ENCODE measurements at places on chromosomes 1 and 21. TPM values are rescaled to one million over a fixed set of nuclear protein-coding genes. Genes with fewer than 3 reads are reported as not detected.

Gene RBM8A
- total RNA-seq = 141 TPM

Gene SH3BGR
- total RNA-seq = 11.8 TPM

Gene SFT2D2
- 49.4 TPM for total RNA-seq

Gene GJA4
- 8.9 TPM for total RNA-seq

Gene BRDT
- not detected for total RNA-seq

Gene MYOG
- total RNA-seq = not detected

Gene CHRM3
- 0.49 TPM for total RNA-seq

Gene KPRP
- total RNA-seq = not detected

DNA sequence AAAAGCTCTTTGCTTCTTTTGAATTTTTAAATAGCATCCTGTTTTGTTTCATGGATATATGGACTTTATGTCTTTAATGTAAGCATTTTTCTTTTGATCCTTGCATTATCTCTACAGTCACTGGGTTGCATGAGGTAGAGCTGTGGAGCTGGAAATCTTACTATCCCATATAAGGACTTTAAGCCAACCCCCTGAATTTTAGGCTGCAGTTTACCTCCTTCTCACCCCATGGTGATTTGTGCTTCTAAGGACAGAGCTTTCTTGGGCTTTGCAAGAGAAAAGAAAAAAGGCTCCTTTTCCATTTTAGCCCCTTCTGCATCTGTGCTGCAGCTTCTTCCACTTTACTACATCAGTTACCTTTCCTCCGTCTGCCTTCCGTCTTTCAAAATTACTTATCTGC lies 373.8 kb downstream of the HHAT start:
- DNase-seq = no peak

DNA sequence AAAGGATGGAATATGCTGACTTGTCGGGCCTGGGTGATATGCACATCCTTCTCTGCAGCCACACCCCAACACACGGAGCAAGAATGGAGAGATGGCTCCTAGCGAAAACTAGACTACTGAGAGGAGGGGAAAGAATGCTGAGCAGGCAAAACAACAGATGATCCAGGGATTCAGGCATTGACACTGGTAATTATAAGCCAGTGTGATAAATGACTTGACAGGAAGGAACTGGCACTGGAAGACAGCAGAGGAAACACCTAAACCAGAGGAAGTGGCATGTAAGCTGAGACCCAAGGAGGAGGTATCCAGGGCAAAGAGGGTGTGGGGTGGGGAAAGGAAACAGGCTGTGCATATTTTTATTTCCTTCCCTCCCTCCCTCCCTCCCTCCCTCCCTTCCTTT lies 31.7 kb upstream of the KHDRBS1 start:
- no peak for DNase-seq

- no peak for DNase-seq
These were observed 389.7 kb downstream of the NTNG1 start for GRCh38 chr1:107530543-107530942.

GRCh38 chr1:1989789-1990188 lies 13.8 kb downstream of the CFAP74 start:
- no peak for DNase-seq

- DNase-seq = no peak
These were observed 33.2 kb downstream of the AHDC1 start for GRCh38 chr1:27570784-27571183.

DNA sequence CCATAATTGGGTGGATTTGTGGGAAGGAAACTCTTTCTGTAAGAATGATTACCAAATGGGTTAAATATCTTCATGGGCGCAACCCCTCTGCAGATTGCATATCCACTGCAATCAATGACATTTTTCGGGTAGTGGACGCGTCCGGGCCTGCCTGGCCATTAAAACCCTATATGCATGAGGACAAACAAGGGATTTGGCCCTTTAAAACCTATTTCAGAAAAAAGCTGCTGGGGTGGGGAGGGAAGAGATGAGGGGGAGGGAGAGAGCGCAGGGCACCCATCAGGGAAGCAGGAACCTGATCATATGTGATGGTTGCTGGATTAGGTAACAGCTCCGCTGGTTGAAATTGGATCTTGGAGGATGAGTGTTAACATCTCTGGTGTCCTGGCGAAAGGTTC lies 228.8 kb downstream of the PBX1 start:
- no peak for DNase-seq

DNA sequence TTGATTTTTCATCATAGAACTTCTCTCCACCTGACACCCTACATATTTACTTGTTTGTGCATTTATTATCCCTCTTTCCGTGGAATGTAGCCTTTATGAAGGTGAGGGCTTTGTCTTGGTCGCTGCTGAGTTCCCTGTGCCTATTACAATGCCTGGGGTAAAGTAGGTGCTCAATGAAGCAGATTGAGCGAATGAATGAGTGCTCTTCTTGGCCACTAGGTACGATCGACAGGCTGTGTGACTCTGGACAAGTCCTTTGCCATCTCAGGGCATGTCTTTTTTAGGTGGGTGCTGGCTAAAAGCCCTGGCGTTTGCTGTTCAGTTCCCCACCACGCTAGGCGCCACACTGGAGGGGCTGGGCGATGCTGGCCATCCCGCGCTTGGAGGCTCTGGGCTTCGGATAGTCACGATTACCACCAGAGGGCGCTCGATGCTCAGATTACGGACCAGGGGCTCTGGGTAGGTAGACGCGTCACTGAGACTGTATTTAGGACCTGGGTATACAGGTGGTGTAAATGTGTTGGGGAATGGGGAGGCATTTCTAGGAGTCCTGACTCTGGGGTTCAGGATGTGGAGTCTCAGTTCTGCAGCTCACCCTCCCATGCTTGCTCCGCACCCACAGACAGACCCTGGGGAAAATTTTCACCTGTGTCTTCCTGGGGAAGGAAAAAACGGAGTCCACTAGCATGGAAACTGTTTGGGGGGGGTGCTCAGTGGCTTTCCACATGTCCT lies 71.0 kb upstream of the CSF3R start:
- peak; percentile 60 for DNase-seq

DNA sequence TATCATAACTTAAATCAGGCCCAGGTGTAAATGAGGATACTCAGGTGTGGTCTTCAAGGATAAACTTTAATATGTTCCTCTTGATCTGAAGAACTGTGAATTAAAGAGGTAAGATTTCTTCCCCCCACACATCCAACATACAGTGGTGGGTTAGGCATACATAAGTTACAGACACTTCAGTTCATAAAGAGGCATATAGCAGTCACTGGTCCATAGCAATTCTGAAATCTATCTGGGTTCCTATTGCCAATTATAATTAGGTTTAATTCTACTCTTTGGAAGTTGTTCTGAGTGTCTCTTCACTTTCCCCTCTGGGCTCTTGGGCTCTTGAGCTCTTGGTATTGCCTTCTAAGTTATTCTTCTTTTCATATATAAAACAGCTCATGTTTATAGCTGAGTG lies 32.5 kb upstream of the TSPAN2 start:
- DNase-seq = no peak

DNA sequence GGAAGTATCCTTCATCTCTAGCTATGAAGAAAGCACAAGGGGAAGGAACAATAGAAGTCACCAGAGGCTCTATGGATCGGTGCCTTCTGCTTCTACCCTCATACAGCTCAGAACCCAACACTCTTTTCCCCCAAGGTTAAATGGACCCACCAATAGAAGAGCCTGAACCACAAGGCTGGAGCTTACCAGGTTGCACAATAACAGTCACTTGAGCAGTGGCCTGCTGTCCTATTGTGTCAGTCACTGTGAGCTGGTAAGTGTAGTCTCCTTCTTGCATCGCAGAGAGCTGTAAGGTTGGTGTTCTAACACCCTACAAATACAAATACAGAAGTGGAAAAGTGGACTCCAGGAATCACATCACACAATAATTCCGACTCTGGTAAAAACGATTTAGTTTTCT lies 103.0 kb downstream of the KIAA0319L start:
- no peak for DNase-seq

DNA sequence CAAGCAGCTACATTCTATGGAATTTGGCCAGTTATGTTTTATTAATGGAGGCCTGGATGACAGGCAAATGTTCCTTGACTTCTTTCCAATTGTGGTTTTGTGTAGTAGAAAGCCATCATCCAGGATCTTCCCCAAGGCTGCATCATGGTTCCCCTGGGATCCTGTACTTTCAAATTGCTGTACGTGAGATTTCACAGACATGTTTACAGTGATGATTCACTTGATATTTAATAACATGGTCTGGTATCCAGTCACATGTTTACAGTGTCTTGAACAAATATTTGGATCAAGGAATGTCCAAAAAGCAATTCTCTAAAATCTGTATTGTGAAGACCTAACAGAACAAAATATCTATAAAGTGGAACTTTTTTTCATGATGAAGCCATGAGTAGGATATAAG lies 68.3 kb upstream of the ST6GALNAC3 start:
- no peak for DNase-seq

DNA sequence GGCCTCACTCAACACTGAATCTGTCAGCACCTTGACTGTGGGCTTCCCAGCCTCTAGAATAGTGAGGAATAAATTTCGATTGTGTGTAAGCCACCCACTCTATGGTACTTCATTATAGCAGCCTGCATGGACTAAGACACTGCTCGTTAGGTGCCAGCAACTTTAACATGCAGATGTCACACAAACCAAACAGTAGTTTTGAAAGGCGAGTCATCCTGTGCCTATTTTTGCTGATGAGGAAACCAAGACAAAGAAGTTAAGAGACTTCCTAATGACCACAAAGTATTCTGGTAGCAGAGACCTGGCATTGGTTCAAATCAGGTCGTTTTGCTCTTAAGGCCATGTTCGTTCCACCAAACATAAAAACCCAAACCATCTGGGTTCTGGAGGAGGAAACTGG lies 42.9 kb downstream of the BATF3 start:
- no peak for DNase-seq

DNA sequence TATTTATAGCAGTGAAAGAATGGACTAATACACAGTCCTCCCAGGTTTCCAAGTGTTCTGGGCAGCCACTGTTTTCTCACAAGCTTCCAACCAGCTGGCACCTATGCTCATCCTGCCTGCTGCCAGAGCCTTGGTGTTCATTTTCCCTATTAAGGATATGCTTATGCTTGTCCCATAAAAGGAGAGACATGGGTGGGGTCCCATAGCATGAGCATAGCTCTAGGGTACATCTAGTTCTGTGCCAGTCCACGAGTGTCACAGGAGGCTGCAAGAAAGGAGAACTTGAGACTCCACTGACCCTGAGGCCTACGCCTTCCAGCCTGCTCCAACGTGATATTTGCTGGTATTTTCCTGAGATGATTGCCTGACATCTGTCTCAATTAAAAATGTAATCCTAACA lies 192.4 kb upstream of the PTGFR start:
- no peak for DNase-seq

DNA sequence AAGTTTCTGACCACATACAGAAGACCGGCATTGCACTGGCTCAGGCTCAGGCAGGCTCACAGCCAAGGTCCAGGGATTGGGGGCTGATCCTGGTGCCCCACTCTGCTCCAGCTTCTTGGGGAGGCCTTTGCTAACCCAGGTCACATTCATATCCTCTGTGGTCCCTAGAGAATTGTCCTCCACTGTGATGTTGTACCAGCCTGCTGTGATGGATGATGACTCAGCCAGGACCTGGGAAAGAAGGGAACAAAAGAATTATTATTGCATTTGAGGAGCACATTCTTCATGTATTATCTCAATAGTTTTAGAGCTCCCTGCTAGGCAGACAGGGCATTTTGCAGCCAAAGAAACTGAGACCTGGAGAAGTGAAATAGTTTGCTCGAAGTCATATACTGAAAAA lies 114.3 kb upstream of the ETV3 start:
- no peak for DNase-seq

GRCh38 chr21:43743947-43744346 lies 25.0 kb downstream of the PDXK start:
- DNase-seq = no peak

- no peak for DNase-seq
These were observed 3.5 kb upstream of the BCAN start for GRCh38 chr1:156638189-156638985.

Data from ureter (tissue), 1 donor.